ENCODE measurements at places on chromosomes 2 and 18. TPM values are rescaled to one million over a fixed set of nuclear protein-coding genes. Genes with fewer than 3 reads are reported as not detected.

DNA sequence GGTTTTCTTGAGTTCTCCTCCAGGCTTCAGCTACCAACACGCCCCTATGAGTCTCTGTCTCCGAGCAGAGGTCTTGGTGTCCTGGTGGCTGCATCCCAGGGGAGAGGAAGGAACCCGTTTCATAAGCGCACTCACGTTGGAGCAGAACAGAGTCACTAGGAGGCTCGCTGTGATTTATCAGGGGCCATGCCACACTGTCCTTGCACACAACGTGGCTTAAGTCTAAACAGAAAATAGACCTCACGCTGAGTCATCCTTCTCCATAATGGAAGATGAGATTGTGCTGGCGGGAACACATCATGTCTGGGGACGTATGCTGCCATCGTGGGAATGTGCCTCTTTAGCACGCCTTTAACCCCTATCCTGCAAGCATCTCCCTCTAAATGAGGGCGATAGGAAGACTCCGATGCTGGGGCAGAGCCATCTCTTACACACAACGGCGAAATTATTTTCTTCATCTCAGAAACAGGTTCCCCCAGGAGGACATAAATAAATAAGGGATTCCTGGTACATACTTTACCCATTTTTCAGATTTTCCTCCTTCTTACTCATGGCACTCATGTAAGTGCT is 211.4 kb downstream of the KLHL29 start:
- no peak for DNase-seq

GRCh38 chr18:40930211-40930882 is 1024.7 kb upstream of the PIK3C3 start:
- DNase-seq: no peak

GRCh38 chr2:143034292-143035074 is 94.7 kb upstream of the ARHGAP15 start:
- DNase-seq: no peak

DNA sequence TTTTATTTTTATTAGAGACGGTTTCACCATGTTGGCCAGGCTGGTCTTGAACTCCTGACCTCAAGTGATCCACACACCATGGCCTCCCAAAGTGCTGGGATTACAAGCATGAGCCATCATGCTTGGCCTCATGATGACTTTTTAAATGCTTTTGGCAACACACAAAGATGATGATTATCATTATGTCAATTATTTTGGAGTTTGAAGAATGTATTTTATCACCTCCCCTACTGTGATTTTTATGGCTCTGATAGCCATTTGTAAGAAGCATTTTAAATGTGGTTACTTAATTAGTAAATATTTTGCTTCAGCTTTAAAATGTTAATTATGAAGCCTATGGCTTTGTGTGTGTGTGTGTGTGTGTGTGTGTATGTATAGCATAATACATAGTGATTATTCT is 45.1 kb upstream of the RAB27B start:
- DNase-seq: no peak

DNA sequence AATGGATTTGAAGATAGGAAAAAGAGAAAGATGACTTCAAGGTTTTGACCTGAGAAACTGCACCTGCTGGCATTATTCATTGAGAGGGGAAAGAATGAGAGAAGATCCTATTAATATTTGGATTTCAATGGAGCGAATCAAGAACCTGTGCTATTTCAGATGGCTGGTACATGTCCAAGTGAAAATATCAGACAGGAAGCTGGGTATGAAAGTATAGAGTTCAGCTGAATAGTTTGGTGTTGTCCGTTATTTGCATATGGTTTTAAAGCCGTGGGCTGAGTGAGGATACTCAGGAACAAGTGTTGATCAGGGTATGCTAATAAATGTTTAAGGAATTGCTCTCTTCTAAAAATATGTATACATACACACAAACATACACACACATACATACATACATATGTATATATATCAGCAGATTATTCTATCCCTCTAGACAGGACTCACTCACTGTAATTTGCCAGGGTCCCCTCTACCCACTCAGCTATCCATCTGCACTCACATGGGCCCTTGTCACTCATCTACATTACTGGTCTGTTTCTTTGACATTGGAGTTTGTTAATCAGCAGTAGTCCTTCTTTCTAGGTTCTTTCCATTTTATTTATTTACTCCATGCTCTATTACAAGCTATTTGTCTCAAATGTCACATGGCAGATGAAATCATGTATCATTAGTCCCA is 33.9 kb upstream of the IKZF2 start:
- no peak for DNase-seq

DNA sequence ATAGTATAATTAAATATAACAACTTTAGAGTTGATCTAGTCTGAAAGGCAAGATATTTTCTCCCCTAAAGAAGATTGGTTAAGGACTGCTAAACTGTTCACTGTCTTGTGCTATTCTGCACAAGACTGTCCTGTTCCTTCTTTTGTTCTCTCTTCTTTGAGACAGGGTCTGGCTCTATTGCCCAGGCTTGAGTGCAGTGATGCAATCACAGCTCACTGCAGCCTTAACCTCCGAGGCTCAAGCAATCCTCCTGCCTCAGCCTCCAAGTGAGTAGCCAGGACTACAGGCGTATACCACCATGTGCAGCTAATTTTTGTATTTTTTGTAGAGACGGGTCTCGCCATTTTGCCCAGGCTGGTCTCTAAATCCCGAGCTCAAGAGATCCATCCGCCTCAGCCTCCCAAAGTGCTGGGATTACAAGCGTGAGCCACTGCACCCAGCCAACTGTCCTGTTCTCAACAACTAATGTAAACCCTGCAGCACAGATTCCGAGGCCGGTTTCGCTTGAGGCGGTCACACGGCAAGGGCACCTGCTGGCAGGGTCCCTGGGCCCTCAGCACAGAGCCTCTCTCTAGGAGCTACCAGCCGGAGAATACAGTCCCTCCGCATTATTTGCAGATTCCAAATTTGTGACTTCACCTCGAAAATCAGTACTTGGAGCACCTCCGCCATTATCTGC is 16.4 kb downstream of the PXDN start:
- peak; percentile 40 for DNase-seq

- no peak for DNase-seq
Observed at GRCh38 chr2:83340424-83340823, 1118.7 kb downstream of the SUCLG1 start.

- no peak for DNase-seq
Observed at GRCh38 chr2:135063210-135063609, 11.1 kb downstream of the RAB3GAP1 start.

DNA sequence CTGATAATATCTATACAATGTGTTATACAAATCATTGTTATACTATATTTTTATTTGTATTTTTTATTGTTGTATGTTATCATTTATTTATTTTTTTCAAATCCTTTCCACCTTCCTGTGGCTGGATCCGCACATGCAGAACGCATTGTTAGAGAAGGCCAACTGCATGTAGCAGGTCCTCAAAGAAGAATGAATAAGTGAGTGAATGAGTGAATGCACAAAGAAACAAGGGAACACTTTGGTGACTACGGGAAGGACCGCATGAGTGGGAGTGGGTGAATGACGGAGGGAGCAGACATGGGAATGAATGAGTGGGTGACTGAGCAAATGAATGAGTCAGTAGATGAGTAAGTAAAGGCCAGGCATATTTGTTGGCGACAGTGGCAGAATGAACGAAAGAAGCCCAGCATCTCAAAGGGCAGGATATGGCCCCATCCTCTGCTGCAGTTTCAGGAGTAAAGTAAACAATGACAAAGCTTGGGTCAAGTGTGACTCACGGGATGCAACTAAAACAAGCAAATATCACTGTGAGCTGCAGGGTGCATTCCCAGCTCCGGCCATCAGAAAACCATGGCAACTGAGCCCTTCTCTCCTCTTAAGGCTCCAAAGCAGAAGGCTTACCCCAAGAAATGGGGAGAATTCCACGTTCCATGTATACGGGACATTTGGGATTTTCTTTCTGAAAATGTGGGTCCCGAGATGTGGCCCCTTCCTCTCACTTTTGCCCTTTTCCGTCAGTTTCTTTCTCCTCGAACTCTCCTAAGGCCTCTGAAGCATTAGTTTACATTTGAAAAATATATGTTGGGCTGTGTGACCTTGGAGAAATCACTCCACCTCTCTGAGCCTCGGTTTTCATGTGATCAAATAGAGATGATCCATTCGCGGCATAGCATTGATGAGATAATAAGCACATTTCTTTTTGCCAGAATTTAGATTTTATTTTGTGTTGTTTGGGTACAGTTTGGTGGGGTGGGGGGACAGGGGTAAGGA is 24.5 kb downstream of the KCNF1 start:
- DNase-seq: no peak

GRCh38 chr2:234677758-234678538 is 181.1 kb upstream of the ARL4C start:
- no peak for DNase-seq

DNA sequence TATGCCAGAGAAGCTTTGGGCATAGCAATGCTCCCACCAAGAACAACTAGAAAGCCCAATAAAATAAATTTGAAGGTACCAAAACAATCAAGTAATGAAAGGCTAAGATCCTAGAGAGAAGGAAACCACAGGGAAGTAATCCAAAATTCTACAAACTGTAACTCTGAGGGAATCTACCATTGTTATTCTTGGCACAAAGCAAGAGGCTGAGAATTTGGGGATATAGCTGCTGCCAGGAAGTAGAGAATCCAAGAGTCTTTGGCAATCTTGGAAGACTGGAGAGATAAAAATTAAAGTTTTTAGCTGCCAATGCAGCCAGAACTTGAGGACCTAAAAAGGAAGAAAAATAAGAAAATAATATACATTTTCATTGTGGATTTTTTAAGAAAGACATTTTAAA is 68.5 kb downstream of the PIGN start:
- DNase-seq: no peak

Gene SERPINB11
- not detected for polyA plus RNA-seq

Gene ABCG8
- 1.9 TPM for polyA plus RNA-seq

Gene CDK15
- polyA plus RNA-seq: 3.0 TPM

Gene SCN2A
- not detected for polyA plus RNA-seq

Gene FSHR
- polyA plus RNA-seq: not detected

Gene ACYP2
- polyA plus RNA-seq: 36.4 TPM

Gene HOXD1
- 0.31 TPM for polyA plus RNA-seq

Gene SCTR
- not detected for polyA plus RNA-seq
